ENCODE measurements at places on chromosomes 16 and 17.

- DNase-seq, result no peak
These were observed 163.8 kb downstream of the NTN1 start for GRCh38 chr17:9185142-9185541.

GRCh38 chr16:25512041-25512440 is 179.7 kb upstream of the HS3ST4 start:
- no peak for DNase-seq

GRCh38 chr17:7027335-7027734 is 4.5 kb downstream of the BCL6B start:
- no peak for DNase-seq

GRCh38 chr17:77995146-77995852 is 36.8 kb downstream of the TNRC6C start:
- no peak for DNase-seq

GRCh38 chr17:40864661-40865390 is 2.2 kb downstream of the KRT12 start:
- no peak for DNase-seq

DNA sequence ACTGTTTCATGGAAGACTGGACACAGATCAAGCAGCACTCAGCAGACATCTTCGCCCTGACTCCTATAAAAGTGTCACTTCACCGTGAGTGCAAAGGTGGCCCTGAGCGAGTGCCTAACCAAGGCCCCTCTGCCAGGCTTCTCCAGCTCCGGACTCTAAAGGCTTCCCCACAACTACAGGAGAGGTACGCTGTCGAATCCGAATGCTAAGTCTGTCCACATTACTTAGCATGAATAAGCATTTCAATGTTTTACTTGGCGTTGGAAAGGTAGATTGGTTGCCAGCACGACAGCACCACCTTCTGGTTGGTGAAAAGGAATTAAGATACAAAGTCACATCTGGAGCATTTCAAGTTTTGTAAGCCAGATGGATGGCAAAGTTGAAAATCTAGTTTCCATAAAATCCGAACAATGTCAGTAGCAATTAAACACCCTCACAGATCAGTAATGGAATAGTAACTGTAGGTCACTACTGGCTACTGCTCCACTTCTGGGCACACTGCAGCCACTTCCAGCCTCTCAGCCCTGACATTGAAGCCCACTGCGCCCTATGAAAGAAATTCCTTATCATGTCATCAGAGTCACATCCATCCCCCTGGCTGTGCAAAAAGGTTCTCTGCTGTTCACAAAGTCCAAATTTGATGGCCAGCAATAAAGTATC is 100.9 kb downstream of the PARN start:
- peak; percentile 57 for DNase-seq

DNA sequence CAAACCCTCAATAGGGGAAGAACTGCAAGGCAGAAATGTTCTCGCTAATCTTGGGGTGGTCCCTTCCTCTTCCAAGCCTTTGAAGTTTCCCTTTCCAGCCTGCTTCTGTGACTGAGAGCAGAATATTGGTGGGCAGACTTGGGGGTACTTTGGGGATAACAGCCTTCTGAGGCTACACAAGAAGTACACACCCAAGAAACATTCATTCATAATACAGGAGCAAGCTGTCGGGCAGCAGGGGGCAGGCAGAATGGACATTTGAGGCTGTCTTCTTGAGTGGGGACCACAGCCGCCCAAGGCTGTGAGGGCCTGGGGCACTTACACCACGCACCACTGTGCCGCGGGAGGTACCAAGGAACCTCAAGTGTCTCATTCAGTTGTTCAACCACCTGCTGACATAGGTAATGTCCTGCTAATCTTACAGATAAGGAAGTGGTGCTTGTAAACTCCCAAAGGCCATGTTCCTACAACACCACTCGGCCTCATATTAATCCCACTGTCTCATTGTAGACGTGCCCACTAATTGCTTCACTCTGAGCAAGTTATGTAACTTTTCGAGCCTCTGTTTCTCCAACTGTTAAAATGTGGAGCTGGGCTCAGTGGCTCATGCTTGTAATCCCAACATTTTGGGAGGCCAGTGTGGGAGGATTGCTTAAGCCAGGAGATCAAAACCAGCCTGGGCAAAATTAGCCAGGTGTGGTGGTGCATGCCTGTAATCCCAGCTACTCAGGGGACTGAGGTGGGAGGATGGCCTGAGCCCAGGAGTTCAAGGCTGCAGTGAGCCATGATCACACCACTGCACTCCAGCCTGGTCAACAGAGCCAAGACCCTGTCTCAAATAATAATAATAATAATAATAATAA is 2.5 kb upstream of the MRPS23 start:
- DNase-seq, result no peak

GRCh38 chr17:67360880-67361279 is 5.5 kb downstream of the PSMD12 start:
- no peak for DNase-seq

GRCh38 chr16:78196502-78196901 is 97.0 kb downstream of the WWOX start:
- DNase-seq, result no peak

- DNase-seq, result no peak
These were observed 7.1 kb downstream of the ASB16 start for GRCh38 chr17:44177640-44178039.

GRCh38 chr16:82118749-82119148 is 51.3 kb downstream of the MPHOSPH6 start:
- DNase-seq, result no peak

GRCh38 chr16:50263940-50264929 is 2.1 kb upstream of the ADCY7 start:
- no peak for DNase-seq

- peak; percentile 15 for DNase-seq
These were observed 204.9 kb downstream of the MAF start for GRCh38 chr16:79395591-79395990.

GRCh38 chr17:36717088-36717487 is 115.7 kb downstream of the MRM1 start:
- DNase-seq, result no peak

GRCh38 chr16:13307851-13308250 is 406.5 kb downstream of the SHISA9 start:
- DNase-seq, result no peak

- DNase-seq, result no peak
These were observed 1.8 kb downstream of the SNTB2 start for GRCh38 chr16:69188716-69189115.

DNA sequence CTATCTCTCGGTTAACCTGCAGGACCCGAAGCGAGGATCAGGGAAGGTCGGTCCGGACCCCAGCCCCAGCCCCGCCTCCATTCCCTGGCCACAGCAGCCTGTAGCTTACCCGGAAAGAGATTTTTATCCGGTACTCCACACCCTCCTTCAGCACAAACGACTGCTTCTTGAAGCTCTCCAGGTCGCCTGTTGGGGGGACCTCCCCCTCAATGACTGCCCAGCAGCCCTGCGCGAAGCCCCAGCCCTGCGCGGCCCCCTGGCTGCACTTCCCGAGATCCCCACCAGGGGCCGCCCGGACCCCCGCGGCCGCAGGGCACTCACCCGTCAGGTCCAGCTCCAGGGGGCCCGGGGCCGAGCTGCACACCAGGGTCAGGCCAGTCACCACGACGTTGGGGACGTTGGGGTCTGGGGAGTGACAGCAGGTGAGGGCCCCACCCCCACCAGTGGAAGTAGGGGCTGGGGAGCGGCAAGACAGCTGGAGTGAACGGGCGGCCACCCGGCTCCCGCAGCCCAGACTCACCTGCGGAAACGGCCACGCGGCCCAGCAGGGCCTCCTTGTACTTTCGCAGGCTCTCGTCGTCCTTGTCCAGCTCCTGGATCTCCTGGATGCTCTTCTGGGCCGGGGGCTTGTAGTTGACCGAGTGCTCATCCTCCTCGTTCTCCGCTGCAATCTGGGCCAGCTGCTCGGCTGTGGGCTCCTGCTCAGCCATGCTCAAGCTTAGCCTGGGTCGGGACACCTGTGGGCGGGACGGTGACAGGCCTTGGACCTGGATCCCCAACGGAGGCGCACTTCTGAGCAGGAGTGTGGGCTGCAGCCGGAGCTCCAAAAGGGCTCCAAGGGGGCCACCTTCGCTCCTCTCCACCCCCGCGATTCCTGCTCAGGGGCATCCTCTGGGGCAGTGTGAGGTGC is 1.7 kb downstream of the ARHGDIA start:
- no peak for DNase-seq

GRCh38 chr17:31313982-31314781 is at the start of gene EVI2B:
EVI2B (minus strand) TSS chr17:31314054; CDS start chr17:31305609, 8,445 bp downstream.
- DNase-seq, result peak; percentile 88

DNA sequence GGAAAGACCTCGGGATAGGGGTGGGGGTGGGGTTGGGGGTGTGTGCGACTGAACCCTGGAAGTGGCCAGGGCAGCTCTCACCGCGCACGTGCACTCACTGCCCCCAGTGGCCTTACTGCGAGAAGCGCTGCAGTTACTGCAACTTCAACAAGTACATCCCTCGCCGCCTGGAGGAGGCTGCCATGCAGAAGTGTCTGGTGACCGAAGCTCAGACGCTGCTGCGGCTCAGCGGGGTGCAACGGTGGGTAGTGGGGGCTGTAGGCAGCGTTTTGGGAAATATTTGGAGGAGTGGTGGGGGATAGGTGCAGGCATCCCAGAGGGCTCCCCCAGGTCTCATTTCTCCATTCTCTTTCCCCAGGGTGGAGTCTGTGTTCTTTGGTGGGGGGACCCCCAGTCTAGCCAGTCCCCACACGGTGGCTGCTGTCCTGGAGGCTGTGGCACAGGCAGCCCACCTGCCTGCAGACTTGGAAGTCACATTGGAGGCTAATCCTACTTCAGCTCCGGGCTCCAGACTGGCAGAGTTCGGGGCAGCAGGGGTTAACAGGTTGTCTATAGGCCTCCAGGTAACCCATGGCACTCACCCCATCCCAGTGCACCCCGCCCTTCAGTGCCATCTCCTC is 972 bp downstream of the RSAD1 start:
- peak; percentile 66 for DNase-seq

DNA sequence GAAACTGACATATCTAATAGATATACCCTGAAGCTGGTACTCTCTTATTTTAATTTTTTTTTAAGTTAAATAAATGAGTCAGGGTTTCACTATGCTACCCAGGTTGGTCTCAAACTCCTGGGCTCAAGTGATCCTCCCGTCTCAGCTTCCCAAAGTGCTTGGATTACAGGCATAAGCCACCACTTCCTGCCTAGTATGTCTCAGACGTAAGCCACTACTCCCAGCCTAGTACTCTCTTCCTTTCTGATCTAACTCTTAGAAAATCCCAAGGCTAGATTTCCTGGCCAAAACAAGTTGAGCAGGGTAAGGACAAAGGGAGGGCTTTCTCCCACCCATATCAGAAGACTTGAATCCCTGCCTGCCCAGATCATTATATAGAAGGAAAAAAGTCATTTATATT is 33.7 kb downstream of the HOXB1 start:
- no peak for DNase-seq

DNA sequence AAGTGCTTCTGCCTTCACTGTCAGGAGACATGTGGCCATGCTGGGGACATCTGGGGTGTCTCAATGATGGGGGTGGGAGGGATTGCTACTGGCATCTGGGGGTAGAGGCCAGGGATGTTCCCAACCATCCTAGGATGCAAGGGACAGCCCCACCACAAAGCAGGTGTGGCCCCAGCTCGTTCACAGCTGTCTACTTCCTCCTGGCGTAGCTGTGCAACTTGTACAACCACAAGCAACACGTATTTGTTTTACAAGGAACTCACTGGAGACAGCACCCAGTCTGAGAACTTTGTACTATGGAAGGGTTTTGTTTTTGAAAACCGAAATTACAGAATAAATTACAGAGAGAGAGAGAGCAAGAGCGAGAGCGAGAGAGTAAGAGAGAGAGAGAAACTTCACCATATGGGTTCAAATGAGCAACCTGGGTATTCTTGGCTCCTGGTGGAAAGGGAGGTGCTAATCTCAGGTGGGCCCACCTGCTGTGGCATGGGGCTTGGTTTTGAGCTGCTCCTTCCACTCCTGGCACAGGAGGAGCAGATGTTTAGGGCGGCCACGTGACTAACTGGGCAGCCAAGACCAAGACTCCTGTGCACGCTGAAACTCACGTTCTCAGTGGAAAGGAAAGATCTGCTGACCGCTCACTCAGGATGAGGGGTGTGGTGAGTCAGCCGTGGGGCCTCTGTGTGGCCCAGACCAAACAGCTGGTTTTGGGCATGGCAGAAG is 17.5 kb upstream of the TNFRSF13B start:
- no peak for DNase-seq

GRCh38 chr16:31010585-31011325 is at the start of gene STX1B:
STX1B (minus strand) TSS chr16:31010638; CDS start chr16:31010396, 242 bp downstream.
- no peak for DNase-seq

DNA sequence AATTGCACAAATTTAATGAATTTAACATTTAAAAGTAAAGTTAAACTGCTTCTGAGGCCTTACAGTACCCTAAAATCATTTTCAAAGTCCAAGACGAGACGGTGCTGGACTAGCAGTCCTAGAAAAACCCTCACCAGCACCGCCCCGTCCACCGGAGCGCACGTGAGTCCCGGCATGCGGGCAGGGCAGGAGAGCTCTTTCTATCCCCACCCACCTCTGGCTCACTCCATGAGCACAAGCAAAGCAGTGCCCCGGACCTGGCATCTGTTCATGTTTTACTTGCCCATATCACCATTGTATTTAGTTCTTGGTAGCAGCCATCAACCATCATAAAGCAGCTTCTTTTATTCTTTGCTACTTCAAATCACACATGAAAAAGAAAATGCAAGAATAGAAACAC is 41.7 kb downstream of the ANKRD11 start:
- no peak for DNase-seq

DNA sequence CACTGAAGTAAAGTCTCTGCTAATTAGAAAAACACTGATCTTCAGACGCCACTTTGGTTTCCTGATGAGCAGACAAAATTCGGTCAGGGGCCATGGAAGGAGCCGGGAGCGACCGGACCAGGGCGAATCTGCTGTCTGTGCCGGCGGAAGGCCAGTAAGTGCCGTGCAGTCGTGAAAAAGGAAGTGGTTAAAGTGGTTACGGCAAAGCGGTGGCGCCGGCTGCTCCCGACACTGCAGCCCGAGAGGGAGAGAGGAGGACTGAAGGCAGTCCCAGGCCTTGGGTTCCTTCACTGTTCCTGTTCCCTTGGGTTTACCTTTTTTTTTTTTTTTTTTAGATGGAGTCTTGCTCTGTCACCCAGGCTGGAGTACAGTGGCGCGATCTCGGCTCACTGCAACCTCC is 17.3 kb upstream of the HEXD start:
- DNase-seq, result peak; percentile 78

- DNase-seq, result no peak
These were observed 5.9 kb downstream of the KRT31 start for GRCh38 chr17:41391535-41391934.

DNA sequence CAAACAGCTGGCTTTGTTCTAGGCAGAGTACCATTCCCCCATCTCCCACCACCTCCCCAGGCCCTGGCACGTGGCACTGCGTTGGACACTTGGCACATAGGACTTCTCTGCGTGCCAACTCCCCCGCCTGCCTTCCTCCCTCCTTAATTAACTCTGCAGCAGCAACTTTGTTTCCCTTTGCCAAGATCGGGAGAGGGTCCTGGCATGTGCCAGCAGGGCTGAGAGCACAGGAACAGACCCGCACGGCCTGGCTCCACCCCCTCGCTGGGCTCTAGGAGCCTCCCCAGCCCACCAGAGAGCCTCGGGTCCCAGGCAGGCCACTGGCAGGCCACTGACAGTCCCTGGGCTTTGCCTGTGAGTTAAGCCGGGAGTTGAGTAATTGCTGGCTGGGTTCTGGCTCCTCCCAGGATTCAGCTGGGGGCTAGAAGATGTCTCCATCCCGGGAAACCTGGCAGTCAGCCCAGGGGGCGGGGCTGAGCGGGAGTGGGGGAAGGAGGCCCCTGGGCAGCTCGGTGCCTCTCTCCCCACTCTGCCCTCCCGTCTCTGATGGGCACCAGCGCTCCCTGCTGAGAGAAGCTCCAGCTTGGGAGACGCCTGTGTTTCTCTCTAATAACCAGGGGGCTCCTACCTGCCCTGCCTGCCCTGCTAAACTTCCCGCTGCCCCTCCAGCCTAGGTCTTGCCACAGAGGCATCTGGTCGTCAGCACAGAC is 224.0 kb upstream of the TNRC6C start:
- no peak for DNase-seq

All from inflammatory macrophage treated with lipopolysaccharide for 1 hour (primary cell).